ENCODE measurements at places on chromosomes 2 and 18.

DNA sequence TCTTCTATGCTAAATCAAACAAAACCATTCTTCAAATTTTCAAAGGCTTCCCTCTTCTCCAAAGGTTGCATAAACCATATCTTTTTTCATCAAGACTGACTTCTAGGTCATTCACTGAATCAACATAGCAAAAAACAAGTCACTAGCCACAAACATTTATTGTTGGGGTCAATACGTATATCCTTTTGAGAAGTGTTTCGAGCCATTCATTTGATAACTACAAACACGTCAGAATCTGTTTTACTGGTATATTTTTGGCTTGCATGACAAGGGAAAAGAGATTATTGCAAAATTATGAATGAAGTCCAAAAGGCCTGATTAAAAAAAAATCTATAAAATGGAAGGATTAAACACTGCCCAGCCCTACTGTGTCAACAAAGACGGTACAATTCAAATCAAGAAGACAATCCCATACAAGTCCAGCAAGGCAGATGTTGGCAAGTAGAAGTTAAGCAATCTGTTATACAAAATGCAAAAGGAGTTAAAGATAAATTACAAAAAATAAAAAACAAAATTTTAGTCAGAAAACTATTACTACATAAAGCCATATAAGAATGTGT lies 222.4 kb downstream of the SRBD1 start:
- no peak for DNase-seq

- DNase-seq, result no peak
Measured at GRCh38 chr18:13375302-13376255, 157.0 kb downstream of the LDLRAD4 start.

- no peak for DNase-seq
Measured at GRCh38 chr18:69490072-69490471, 89.4 kb downstream of the DOK6 start.

DNA sequence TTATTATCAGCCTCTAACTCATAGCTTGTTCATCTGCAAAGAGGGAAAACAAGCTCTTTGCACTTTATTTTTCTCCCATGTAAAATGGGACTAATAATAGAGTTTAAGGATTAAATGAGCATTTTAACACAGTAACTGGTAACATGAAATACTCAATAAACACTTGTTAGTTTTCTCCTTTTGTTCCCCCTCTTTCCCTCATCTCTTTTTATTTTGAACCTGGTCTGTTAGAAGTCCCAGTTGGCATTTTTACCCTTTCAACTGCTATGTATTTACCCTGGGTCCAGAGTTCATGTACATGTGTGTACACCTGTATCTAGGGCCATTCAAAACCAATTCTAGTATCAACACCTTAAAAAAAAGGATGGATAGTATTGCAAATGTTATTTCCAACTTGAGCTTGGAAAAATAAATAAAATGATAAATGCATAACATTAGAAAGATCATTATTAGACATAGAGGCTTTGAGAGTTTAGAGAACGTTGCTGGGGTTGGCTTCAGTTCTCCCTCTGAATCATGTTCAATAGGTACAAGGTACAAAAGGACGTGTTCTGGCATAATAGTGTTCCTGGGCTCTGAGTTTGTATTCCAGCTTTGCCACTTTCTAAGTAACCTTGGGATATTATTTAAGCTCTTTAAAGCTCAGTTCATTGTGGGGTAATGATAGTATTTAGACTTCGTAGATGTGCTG lies 5.2 kb upstream of the VPS54 start:
- no peak for DNase-seq

DNA sequence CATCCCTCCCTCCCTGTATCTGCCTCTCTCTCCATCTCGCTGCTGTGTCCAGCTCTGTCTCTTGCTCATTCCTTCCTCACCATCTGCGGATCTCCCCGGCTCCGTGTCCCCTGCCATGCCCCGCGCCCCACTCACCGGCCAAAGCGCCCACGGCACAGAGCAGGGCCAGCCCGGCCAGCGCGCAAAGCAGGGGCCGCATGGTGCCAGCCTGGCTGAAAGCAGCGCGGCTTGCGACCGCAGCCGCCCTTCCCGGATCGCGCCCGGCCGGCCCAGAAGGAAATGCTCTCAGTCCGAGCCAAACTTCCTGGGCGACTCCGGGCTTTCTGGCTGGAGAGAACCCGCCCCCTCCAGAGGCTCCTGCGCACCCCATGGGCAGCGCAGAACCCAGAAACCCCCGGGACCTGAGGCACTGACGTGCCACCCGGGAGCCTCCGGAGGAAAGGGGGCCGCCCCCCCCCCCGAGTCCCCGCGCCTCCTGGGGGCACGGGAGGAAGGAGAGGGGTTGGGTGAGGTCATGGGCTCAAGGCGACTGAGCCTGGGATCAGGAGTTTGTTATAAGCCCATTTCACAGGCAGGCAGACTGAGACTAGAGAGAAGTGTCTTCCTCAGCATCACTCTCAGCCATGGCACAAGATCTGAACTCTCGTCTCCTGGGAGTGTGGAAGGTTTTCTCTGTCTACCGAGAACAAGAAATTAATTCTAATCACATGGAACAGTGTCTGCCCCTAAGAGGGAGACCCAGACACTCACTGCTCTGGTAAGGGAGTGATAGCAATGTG lies 45.2 kb upstream of the RAB6C start:
- peak; percentile 26 for DNase-seq

- no peak for DNase-seq
Measured at GRCh38 chr2:133690780-133691179, 122.5 kb upstream of the NCKAP5 start.

Data from WTC11 (cell line).